ENCODE measurements at places on chromosomes 1 and 21.

GRCh38 chr1:8641377-8641997, 176.0 kb downstream of the RERE start:
- DNase-seq, result no peak

GRCh38 chr1:234900595-234900994, 228.0 kb downstream of the TOMM20 start:
- no peak for DNase-seq

DNA sequence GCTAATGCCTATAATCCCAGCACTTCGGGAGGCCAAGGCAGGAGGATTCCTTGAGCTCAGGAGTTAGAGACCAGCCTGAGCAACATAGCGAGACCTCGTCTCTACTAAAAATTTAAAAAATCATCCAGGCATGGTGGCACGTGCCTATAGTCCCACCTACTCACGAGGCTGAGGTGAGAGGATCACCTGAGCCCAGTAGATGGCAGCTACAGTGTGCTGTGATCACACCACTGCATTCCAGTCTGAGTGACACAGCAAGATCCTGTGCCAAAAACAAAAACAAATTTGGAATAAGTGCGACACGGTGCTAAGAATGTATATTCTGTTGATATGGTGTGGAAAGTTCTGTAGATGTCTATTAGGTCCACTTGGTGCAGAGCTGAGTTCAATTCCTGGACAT, 15.1 kb downstream of the USP33 start:
- DNase-seq, result no peak

- DNase-seq, result no peak
These were observed 90.4 kb downstream of the KCNN3 start for GRCh38 chr1:154779551-154780189.

DNA sequence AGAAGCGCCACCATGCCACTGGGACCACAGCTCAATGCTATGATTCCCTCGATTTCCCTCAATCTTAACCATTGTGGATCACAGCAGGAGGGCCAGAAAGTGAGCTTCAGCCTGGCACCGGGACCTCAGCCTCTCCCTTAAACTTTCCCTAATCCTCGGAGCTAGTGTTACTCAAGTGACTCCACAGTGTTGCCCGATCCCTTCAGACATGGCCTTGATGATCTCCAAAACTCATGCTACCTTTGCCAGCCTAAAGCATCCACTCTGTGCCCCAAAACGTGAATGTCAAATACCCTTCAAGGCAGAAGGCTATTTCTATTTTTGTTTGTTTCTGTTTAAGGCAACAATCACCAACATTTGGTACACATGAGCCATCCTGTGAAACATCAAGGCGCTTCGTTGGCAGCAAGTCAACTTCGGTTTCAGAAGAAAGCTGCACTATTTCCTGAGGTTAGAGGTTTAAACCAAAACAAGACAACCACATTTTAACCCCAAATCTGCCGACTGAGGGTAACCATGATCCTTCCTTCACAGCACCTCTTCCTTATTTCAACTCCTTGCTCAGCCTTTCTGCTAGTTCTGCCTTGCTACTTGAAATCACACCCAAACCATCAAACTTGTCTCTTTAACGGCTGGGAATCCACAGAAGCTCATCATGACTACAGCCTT, 94.4 kb upstream of the KRTAP19-8 start:
- DNase-seq, result no peak

DNA sequence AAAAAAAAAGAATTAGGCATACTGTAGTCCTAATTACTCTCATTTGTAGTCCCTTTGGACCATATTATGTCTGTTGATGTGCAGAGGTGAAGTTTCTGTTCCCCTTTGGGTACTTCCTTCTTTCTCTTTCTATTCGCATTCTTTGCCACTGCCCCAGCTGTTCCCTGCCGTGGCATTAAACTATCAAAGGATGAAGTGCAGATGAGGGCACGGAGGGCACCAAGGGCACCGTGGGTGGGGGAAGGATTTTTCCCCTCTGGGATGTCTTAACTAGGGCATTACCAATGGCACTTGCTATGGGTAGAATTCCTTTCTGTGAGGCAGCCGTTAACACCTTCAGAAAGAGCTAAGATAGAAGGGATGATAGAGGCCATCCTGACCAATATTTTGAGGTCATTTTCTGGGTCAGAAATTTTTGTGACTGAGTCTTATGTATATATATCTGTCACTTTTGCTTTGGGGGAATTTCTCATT, 4.9 kb upstream of the MAPKAPK2 start:
- no peak for DNase-seq

GRCh38 chr1:200640963-200641401, 20.4 kb upstream of the KIF14 start:
- no peak for DNase-seq

DNA sequence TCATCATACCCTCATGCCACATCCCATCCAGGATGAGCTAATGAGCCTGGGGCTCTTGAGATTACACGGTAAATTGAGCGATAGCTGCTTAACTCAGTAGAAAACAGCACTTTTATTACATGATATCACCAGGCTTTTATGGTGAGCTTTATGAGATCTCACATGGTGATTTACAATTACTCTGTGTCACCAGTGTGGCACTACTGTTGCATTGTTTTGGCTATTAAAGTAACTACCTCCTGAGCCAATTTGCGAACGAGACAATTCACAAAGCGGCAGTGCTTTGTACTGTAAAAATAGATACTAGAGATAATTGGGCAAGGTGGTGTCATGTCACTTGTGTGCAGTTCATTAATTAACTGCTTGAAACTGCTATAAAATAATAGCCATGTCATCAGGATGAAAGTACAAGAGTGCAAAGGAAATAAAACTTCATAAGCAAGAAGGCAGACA, 767.7 kb upstream of the ADGRL2 start:
- DNase-seq, result no peak
